Activated CD4-positive, alpha-beta T cell treated with anti-CD3 and anti-CD28 coated beads for 48 hours (primary cell): ENCODE measurements at places on chromosomes 11 and 22.
A peak's percentile ranks its signal among the peaks of the same experiment; 100 is the strongest.

- no peak for DNase-seq
These were observed 23.1 kb downstream of the A4GALT start for GRCh38 chr22:42697542-42698013.

DNA sequence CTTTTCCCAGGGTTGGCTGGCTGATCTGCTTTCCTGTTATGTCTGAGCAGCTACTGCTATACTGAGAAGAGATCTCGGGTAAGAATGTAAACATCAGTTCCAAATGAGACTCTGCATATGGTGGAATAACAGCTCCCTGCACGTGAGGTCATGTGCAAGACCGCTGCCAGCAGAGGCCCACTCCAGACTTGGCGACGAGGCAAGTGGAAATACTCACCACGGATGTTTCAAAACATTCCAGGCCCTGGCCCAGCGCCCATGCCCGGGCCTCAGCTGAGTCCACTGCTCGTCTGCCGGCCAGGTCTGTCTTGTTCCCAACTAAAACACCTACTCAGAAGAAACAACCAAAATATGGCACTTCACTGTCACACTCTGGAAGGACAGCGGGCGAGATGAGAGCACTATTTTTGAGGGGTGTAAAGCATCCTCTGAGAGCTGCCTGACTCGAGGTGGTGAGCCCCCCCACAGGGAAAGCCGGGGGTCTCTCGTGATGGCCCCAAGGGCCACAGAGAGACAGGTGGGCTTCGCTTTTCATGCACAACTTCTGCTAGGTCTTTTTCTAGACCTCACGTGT lies 13.1 kb downstream of the IFT27 start:
- no peak for DNase-seq

DNA sequence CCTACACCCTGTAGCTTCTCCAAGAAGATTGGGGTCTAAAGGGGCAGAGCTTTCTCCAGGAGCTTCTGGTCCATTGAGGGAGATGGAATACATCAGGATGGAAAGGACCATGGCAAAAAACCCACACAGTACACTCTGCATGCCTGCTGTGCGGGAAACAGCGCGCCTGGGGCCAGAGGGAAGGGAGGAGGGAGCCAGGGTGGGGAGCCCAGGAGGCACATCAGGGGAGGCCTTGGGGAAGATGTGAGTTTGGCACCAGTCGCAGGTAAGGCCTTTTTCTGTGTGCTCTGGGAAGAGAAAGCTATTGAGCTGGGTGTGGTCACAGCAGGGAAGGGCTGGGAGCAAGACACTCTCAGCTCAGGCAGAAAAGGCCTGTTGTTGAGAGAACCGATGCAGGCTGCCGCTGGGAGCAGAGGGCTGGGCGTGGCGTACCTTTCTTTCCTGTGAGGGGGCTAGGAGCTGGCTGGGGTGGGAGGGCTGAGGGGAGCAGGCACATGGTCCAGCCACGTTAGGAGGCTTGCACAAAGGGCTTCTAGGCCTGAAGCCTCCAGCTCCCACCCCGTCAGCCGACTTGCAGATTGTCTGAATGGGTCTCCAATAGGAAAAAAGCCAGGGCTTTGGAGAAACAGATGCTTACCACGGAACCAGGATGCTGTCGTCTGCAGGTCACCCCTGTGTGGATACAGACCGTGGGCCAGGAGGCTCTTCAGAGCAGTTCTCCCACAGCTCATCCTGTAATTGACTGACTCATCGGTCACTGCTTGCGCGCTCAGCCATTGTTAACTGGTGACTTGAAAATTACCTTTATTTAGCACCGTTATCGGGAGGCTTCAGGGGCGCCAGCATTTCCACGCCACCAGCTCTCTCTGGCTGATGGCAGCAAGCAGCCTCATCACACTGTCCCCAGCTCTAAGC lies 237.3 kb downstream of the ST3GAL4 start:
- DNase-seq: no peak

GRCh38 chr22:28562324-28562723 lies 117.3 kb downstream of the TTC28 start:
- DNase-seq: no peak

- DNase-seq: no peak
These were observed 1.1 kb downstream of the PICALM start for GRCh38 chr11:86067851-86068137.

- DNase-seq: no peak
These were observed 28.8 kb upstream of the EXPH5 start for GRCh38 chr11:108622341-108622740.

DNA sequence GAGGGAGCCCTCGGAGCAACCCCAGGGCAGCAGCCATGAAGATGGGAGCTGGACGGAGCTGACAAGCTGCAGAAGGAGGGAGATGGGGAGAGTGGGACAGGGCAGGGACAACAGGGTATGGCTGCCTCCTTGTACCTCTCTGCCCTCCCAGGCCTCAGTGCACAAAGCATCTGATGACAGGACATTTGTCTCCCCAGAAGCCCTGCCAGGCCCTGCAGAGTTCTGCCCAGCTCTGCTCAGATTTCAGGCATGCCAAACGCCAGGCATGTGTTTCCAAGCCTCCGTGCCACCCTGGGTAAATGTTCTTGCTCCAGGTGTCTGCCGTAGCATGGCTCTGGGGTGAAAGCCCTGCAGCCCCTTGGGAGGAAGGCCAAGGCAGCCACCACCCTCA lies 1.1 kb upstream of the IFITM10 start:
- no peak for DNase-seq

- DNase-seq: no peak
These were observed 6.1 kb downstream of the CARNS1 start for GRCh38 chr11:67421430-67422031.

- DNase-seq: no peak
These were observed 68.2 kb downstream of the ENDOD1 start for GRCh38 chr11:95157824-95158223.

GRCh38 chr11:128341280-128342248 lies 245.8 kb downstream of the ETS1 start:
- DNase-seq: peak; percentile 71

DNA sequence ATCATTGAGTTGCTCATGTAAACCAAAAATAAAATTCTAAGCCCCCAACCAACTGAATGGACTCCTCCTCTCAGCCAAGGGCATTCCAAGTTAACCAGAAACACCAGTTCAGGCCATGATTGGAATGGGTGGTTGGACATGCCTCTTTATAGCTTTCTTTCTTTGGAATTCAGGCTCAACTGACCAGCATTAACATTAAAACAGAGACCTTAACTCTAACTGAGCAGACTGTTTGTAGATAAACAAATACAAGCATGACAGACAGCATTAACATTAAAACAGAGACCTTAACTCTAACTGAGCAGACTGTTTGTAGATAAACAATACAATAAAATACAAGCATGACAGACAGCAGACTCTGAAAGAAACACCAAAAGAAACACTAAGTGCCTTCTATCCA lies 278.2 kb downstream of the DLG2 start:
- no peak for DNase-seq

GRCh38 chr11:3225826-3226750 lies 6.1 kb downstream of the MRGPRE start:
- no peak for DNase-seq

DNA sequence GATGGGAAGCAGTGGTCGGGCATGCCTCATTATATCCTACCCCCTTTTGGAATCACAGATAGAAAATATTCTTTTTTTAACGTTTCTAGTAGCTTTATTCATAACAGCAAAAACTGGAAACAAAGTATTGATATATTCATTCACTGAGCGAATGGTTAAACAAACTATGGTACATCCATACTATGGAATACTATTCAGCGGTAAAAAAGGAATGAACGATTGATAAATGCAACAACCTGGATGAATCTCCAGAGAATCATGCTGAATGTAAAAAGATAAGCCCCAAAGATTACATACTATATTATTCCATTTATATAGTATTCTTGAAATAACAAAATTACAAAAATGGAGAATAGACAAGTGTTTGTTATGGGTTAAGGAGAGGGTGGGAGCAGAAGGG lies 7.5 kb upstream of the SULT4A1 start:
- no peak for DNase-seq

GRCh38 chr11:120131941-120132644 lies 5.8 kb downstream of the TRIM29 start:
- no peak for DNase-seq

GRCh38 chr11:44600839-44601383 lies 35.4 kb downstream of the CD82 start:
- DNase-seq: no peak

GRCh38 chr11:119196833-119197483 lies 9.2 kb upstream of the CBL start:
- peak; percentile 77 for DNase-seq

DNA sequence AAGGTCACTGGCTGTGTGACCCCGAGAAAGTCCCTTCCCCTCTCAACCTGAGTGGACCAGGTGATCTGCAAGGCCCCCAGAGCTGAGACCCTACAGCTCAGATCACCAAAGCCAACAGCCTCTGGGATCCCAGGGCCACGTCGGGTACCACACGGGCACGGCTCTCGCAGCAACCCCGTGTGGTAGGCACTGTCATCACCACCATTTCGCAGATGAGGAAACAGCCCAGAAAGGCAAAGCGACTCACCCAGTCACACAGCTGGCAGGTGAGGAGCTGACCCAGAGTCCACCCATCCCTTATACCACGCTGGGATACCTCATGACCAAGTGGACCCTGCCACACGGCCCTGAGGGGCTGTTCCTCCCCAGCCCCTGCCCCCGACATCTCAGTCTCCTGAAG lies 2.8 kb downstream of the ATP5MGL start:
- DNase-seq: no peak

GRCh38 chr22:38732251-38732815 lies 23.5 kb downstream of the SUN2 start:
- DNase-seq: no peak

- DNase-seq: no peak
These were observed 5.6 kb downstream of the PNPLA5 start for GRCh38 chr22:43886231-43886630.

DNA sequence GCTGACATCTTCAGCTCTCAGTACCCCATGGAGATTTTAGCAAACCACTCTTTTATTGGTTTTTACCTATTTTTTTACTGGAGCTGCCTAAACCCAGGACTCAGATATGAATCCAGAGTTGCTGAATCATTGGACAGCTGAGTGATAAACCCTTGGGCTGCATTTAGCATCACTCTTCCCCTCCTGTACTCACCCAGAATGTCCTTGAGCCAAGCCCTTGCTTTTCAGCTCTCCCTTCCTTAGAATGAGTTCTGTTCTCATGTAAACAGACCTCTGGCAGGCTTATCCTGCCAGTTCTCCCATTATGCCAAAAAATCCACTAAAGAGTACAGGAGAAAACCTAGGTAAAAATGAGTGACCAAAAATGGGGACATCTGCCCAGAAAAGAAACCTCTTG lies 200.1 kb upstream of the POU2AF2 start:
- DNase-seq: no peak

DNA sequence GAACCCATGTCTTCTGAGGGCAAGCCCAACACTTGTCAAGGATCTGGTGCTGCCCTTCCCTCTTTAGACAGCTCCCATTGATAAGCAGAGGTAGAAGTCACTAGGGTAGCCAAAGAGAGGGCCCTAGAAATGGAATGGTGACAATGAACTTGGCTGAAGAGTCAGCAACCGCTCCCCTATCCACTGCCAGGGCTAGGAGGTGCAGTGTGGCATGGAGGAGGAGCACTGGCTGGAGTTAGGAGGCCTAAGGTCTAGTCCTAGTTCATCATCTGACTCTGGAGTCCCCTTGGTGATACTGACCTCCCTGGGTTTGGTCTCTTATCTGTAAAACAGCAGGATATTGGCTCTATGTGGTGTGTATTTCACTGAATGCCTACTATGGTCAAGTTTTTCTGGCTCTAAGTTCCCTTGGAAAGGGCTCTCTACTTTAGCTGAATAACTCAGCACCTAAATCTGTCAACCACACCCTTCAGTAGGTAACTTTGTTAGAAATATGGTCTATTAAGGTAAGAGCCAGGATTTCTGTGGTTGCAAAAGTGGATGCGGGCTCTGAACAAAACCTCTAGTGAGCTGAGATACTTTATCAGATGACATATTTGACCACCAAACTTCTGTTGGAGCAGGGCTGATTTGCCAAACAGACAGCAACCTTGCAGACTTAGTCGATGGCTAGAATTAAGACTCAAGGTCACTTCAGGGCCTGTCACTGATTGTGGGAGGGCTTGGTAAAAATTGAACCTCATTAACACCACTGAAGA lies 10.5 kb downstream of the TIMP3 start:
- no peak for DNase-seq

DNA sequence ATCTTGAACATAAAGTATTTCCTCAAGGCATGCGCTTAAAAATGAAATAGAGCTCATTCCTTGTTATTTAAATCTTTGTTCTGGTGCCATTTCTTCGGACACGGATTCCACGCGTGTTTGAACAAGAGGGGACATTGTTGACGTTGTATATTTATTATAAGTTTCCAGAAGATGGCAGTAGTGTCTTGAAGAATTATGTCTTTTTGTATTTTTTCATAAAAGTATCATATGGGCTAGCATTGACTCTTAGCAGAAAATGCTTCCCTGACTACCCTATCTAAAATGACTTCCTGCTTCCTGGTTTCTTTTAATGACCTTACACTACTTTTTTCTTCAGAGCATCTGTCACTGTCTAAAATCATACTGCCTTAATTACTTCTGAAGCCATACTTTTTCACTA lies 20.4 kb downstream of the BIRC2 start:
- no peak for DNase-seq

DNA sequence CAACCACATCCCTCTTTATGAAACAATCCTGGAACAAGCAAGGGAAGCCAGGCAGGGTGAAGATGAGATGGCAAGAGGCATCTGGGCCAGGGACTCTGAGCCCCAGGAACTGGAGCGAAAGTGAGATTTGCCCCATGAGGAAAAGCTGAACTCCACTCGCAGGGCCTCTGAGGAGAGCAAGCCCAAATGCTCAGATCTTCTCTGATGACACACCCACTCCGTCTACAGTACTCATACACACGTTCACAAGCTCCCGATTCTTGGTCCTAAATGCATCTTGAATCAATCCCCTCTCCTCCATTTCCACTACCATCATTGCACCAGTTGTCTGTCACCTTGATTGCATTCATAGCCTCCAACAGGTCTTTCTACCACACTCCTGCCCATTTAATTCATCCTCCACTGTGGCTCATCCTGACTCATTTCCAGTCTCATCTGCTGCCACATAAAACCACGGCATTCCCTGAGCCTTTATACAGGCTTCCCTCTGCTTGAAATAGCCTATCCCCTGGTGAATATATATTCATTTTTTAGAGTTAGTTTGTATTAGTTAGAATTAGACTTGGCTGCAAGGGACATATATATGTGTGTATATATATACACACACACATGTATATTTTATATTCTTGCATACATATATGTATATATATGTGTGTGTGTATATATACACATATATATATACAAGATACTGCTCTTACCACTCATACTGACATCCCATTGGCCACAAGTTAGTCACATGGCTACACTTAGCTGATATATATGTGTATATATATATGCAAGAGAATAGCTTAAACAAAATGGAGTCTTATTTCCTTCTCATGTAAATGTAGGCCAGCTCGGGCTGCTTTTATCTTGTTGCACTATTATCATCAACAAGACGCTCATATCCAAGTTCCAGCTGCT lies 1.4 kb upstream of the APOA5 start:
- no peak for DNase-seq

- no peak for DNase-seq
These were observed 431.7 kb upstream of the B3GAT1 start for GRCh38 chr11:134843735-134844134.

GRCh38 chr11:128520206-128520887 lies 67.0 kb downstream of the ETS1 start:
- DNase-seq: no peak

- no peak for DNase-seq
These were observed 183.5 kb downstream of the DSCAML1 start for GRCh38 chr11:117613521-117613920.

- peak; percentile 4 for DNase-seq
These were observed 1.7 kb downstream of the PGR start for GRCh38 chr11:101127699-101128570.
